Chondrocyte (in vitro differentiated cells): ENCODE measurements at places on chromosomes 6 and 20. TPM values are rescaled to one million over a fixed set of nuclear protein-coding genes. Genes with fewer than 3 reads are reported as not detected.

DNA sequence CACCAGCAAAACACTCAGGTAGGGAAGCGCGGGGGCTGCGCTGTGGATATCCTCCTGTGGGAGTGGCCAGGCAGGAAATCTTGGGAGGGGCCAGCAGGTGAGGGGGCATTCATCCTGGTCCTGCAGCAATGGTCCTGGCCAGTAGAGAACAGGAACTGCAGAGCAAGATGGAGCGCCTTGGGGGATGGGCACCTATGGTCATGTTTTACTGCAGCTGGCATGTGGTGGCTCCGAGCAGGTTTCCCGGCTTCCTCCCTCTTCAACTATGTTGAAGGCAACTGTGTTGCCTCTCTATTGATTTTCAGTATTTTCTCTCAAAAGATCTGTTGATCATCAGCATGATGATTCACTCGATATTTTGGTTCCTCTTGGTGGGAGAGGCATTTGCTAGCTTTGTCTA, 70.9 kb downstream of the SNAP91 start:
- no peak for DNase-seq
- H3K27ac ChIP-seq: no peak overlapping the region
- H3K27me3 ChIP-seq: peaks cover 25% of the 10 kb centered on the region
- H3K4me3 ChIP-seq: no peak overlapping the region
- H3K36me3 ChIP-seq: no peaks in the 10 kb centered on the region

- no peak for DNase-seq
- H3K36me3 ChIP-seq: no peaks in the 10 kb centered on the region
- H3K4me3 ChIP-seq: no peak overlapping the region
- no peak overlapping the region for H3K27ac ChIP-seq
Measured at GRCh38 chr6:47672816-47673215, 25.6 kb upstream of the ADGRF4 start.

TXLNB gene
- total RNA-seq: 0.05 to 0.46 TPM (median 0.10 TPM) in 3 replicates

DNA sequence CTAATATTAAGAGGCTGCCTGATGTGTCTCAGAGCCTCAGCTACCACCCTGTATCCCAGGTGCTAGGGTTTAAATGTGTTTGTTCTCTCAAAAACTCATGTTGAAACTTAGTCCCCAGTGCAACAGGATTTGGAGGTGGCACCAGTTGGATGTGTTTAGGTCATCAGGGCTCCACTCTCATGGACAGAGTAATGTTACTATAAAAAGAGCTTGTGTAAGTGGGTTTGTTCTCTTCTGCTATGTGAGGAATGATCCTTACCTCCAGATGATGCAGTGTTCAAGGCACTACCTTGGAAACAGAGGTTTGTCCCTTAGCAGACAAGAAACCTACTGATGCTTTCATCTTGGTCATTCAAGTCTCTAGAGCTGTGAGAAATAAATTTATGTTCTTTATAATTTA, 164.9 kb upstream of the EPHA7 start:
- no peak overlapping the region for H3K27ac ChIP-seq
- H3K4me3 ChIP-seq: no peak overlapping the region
- no peaks in the 10 kb centered on the region for H3K36me3 ChIP-seq
- H3K27me3 ChIP-seq: no peaks in the 10 kb centered on the region
- H3K4me1 ChIP-seq: no peaks in the 10 kb centered on the region

- no peaks in the 10 kb centered on the region for H3K27me3 ChIP-seq
- DNase-seq: no peak
- H3K4me1 ChIP-seq: peaks cover 27% of the 10 kb centered on the region
- H3K4me3 ChIP-seq: no peak overlapping the region
- H3K36me3 ChIP-seq: no peaks in the 10 kb centered on the region
Measured at GRCh38 chr6:44855562-44856411, 468.3 kb downstream of the CDC5L start.

TCF21 gene
- total RNA-seq: not detected in 3 replicates

- no peak overlapping the region for H3K4me3 ChIP-seq
- DNase-seq: no peak
- H3K4me1 ChIP-seq: peaks cover 6% of the 10 kb centered on the region
- no peak overlapping the region for H3K27ac ChIP-seq
Measured at GRCh38 chr6:54776891-54777290, 69.7 kb upstream of the FAM83B start.

PLN gene
- 0.18 TPM in 1 of 3 replicates, not detected in the others for total RNA-seq

CHRNA4 gene
- total RNA-seq: not detected in 3 replicates

GRCh38 chr6:45916692-45917091, 99.0 kb downstream of the CLIC5 start:
- no peak overlapping the region for H3K27ac ChIP-seq
- H3K4me3 ChIP-seq: no peak overlapping the region
- no peak for DNase-seq
- no peaks in the 10 kb centered on the region for H3K36me3 ChIP-seq
- no peaks in the 10 kb centered on the region for H3K27me3 ChIP-seq

DNA sequence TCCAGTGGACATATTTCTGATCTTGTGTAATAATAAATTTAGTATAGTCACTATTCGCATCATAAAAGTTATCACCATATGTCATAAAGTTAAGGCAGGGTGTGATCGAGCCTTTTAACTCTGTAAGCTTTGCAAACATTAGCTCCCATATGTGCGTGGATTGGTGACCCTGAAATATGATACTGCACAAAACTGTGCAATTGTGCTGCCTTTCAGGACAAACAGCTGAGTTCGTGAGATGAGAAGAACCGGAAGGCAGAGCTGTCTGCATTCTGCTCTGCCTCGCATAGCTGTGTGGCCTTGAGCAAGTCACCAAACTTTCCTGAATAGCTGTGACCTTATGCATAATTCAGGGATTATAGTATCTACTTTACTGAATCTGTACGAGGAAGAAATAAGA, 3.2 kb upstream of the PLEKHG1 start:
- peaks cover 12% of the 10 kb centered on the region for H3K4me1 ChIP-seq
- H3K36me3 ChIP-seq: no peaks in the 10 kb centered on the region
- no peak overlapping the region for H3K27ac ChIP-seq
- peaks cover 18% of the 10 kb centered on the region for H3K27me3 ChIP-seq
- H3K4me3 ChIP-seq: no peak overlapping the region

GRCh38 chr6:90131614-90132423, 164.8 kb downstream of the BACH2 start:
- peaks cover 20% of the 10 kb centered on the region for H3K4me1 ChIP-seq
- no peak overlapping the region for H3K27ac ChIP-seq
- no peaks in the 10 kb centered on the region for H3K36me3 ChIP-seq
- no peak overlapping the region for H3K4me3 ChIP-seq

DNA sequence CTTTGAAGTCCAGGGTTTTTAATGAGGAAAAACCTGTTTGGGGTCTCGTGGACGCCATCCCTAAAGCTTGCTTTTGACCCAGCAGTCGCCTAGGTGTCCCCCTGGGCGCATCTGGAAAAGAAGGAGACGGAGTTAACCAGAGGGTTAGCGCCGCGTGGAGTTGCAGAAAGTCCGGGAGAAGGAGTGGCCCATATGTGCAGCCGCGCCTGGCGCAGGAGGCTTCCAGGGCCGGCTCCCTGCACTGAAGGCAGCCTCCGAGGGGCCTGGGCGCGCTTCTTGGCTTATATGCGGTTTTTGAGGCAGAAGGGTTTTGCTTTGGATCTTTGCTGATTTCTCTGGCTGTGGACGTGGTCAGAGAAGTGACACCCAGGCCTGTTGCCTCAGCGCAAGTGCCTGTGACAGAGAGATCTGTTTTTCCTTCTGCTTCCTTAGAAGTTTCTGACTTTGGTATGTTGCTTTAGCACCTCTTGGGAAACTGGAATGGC, 987 bp downstream of the TMEM181 start:
- H3K27me3 ChIP-seq: no peaks in the 10 kb centered on the region
- H3K4me1 ChIP-seq: peaks cover 32% of the 10 kb centered on the region
- no peak for DNase-seq
- peak overlapping the region; percentile 98 for H3K4me3 ChIP-seq

EDN1 gene
- total RNA-seq: 10.6 to 17.6 TPM (median 16.9 TPM) in 3 replicates

LTB gene
- not detected in 3 replicates for total RNA-seq

PRDM13 gene
- total RNA-seq: not detected in 3 replicates

PPIL4 gene
- total RNA-seq: 28.8 to 30.0 TPM (median 29.8 TPM) in 3 replicates

FBXL4 gene
- 13.1 to 16.1 TPM (median 14.4 TPM) in 3 replicates for total RNA-seq

TSBP1 gene
- total RNA-seq: not detected in 3 replicates

DNA sequence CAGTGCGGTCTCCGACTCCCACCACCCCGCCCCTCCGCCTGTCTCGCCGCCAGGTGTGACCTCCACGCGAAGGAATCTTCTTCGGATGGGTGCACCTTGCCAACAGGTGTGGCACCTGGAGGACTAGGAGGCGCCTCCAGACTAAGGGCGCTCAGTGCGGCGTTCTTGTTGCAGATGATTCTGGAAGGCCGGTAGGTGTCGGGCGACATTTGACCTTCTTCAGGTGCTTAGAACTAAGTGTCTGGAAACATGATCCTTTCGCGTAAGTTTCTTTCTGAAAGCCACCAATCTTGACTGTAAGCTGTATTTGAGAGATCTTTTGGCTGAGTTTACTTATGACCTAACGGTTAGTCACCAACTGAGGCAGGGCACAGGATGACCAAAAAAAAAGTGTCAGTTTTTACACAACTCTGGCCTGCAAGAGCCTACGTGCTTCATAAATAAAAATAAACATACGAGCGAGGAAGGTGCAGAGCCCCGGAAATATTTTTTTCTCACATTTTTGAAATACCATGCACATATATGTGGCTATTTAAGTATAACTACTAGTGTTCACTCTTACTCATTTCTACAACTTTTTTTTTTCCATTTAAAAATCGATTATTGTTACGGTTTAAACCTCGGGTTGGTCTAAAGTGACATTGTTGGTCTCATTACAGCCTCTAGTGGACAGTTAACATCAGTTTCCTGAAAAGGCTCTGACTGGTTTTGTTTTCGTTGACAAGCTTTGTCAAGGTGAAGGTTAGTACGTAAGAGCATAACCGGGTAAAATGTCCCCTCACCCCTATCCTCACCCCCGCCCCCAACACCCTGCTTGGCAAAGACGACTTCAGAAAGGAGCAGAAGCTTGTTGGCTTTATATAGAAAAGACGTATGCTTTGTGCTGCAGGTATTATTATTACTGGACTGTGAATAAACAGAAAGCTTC, 1.6 kb upstream of the ATXN1 start:
- peaks cover 65% of the 10 kb centered on the region for H3K4me1 ChIP-seq
- H3K27me3 ChIP-seq: no peaks in the 10 kb centered on the region
- H3K4me3 ChIP-seq: peak overlapping the region; percentile 89
- peak overlapping the region; percentile 98 for H3K27ac ChIP-seq
- no peaks in the 10 kb centered on the region for H3K36me3 ChIP-seq

GRCh38 chr20:62707276-62707920, 1.2 kb upstream of the NTSR1 start:
- H3K4me3 ChIP-seq: no peak overlapping the region
- no peaks in the 10 kb centered on the region for H3K36me3 ChIP-seq
- H3K27ac ChIP-seq: no peak overlapping the region
- peak; percentile 81 for DNase-seq
- H3K27me3 ChIP-seq: peaks cover 31% of the 10 kb centered on the region

SPATS1 gene
- not detected in 3 replicates for total RNA-seq

GRCh38 chr6:125121894-125122293, 31.7 kb upstream of the TPD52L1 start:
- H3K4me1 ChIP-seq: peaks cover 32% of the 10 kb centered on the region
- H3K27ac ChIP-seq: no peak overlapping the region
- no peak overlapping the region for H3K4me3 ChIP-seq
- no peak for DNase-seq

DNA sequence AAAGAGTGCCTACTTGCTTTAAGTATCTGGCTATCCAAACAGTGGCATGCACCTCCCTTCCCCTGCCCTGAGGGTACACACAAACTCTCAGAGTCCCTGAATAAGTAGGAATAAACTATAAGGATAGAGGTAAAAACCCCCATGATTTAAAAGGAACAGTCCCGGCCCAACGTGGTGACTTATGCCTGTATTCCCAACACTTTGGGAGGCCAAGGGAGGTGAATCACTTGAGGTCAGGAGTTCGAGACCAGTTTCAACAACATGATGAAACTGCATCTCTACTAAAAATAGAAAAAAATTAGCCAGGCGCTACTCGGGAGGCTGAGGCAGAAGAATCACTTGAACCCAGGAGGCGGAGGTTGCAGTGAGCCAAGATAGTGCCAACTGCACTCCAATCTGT, 22.2 kb downstream of the SAMHD1 start:
- peak overlapping the region; percentile 49 for H3K27ac ChIP-seq
- no peak overlapping the region for H3K4me3 ChIP-seq
- H3K36me3 ChIP-seq: peaks cover 3% of the 10 kb centered on the region
- DNase-seq: no peak
- no peaks in the 10 kb centered on the region for H3K27me3 ChIP-seq
- H3K4me1 ChIP-seq: no peaks in the 10 kb centered on the region

DNA sequence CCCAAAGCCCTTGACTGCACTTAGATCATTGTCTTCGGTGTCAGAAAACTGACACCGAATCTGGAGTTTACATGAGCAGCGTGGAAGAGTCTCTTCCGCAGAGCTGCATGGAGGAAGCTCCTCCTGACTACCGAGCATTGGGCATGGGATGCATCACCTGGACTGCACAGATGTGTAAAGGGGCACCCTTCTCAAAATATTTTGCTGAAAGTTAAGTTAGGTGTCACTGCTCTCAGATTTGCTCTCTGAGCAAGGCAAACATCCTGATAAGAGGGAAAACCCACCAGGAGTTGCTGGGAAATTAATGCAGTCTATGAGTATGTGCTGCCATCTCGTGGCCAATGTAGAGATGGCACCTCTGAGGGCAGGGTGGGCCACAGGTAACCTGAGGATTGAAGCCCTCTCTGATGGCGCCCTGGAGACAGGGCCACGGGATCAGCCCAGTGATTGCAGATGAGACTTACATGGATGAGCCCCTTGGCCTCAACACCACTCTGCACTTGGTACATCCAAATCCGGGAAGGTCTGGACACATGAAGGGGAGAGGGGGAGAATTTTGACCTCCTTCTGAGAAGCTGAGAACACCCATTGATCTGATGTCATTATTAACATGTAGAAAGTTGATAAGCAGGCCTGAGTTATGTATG, 129.9 kb downstream of the LPA start:
- no peak for DNase-seq
- H3K4me1 ChIP-seq: no peaks in the 10 kb centered on the region
- no peak overlapping the region for H3K4me3 ChIP-seq
- no peaks in the 10 kb centered on the region for H3K36me3 ChIP-seq

DNA sequence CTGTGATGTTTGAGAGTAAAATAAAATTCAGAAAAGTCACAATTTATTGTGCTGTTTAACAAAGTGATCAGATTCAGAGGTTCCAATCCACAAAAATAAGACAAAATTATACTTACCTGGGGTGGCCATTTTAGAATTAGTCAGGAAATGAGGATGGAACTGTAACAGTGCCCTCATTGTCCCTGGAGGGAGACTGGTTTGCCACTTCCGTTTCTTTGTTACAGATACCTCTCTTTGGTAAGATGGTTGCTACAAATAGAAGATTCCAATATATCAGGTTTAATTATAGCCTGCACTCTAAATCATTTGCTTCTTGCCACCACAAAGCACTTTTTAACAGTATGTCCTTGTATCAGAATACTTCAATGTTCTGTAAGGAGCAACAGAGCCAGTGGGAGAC, 95.6 kb downstream of the CTNNBL1 start:
- no peak for DNase-seq
- H3K4me3 ChIP-seq: no peak overlapping the region
- peaks cover 27% of the 10 kb centered on the region for H3K36me3 ChIP-seq
- no peaks in the 10 kb centered on the region for H3K4me1 ChIP-seq

- no peak overlapping the region for H3K27ac ChIP-seq
- no peaks in the 10 kb centered on the region for H3K36me3 ChIP-seq
- peaks cover 25% of the 10 kb centered on the region for H3K27me3 ChIP-seq
- peak overlapping the region; percentile 74 for H3K4me3 ChIP-seq
Measured at GRCh38 chr6:136922685-136923006, 545 bp downstream of the SLC35D3 start.
